Renal pelvis (tissue), 12 donors: ENCODE measurements at places on chromosomes 6 and 20. TPM values are rescaled to one million over a fixed set of nuclear protein-coding genes. Genes with fewer than 3 reads are reported as not detected.
A peak's percentile ranks its signal among the peaks of the same experiment; 100 is the strongest.

GRCh38 chr6:136750696-136751521 is 41.4 kb downstream of the MAP3K5 start:
- DNase-seq, result no peak

DNA sequence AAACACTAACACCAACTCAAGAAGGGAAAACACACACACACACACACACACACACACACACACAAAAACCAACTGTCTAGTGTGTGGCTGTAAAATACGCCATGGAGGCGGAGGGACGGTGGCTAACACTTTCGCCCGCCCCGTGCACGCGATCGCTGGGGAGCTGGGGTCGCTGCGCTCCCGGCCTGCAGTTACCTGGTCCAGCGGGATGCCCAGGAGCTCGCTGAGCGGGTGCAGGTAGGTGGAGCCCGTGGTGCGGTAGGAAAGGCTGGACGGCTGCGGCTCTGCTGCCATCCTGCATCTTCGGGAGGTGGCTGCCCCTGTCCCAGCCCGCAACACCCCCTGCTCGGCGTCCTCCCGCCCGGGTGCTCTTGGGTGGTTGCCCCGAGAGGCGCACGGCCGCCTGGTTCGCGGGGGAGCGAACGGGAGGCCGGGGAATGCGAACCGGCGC is 303 bp downstream of the MBOAT1 start:
- no peak for DNase-seq

DNA sequence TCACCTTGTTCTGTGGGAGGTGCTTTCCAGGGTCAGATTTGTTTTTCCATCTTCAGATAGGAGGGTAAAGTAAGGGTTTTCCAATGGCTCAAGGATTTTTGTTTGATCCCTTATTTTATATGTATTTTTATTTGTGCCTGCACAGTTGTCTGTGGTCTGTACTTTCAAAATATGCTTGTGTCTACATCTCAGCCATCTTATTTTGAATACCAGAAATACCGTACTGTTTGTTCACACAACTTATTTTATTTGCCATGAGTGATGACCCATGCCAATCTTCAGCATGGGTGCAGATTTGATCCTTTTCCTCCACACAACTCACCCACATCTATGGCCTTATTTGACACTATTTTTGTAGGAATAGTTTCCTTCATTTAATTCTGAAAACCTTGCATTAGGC is 72.2 kb upstream of the PTCHD4 start:
- DNase-seq, result no peak

DNA sequence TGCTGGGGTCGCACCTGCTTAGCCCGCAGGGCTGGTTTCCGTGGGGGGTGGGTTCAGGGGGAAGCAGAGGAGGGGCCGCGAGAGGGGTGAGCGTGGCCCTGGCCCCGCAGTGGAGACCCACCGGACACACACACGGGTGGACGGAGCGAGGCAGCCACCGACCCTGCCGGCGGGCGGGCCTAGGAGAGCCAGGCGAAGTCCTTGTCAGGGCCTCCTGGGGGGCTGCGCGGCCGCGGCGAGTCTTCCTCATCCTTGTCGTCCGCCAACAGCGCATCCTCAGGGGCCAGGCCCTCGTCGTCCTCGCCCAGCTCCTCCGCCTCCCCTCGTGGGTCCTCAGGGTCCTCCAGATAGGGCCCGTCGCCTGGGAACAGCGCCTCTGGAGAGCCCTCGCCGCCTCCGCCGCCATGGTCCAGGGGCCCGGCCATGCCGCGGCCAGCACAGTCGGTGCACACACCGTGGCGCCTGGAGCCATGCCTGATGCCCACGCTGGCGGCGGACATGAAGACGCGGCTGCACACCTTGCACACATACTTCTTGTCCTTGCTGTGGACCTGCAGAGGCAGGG is 7.3 kb downstream of the SLC2A4RG start:
- no peak for DNase-seq

DNA sequence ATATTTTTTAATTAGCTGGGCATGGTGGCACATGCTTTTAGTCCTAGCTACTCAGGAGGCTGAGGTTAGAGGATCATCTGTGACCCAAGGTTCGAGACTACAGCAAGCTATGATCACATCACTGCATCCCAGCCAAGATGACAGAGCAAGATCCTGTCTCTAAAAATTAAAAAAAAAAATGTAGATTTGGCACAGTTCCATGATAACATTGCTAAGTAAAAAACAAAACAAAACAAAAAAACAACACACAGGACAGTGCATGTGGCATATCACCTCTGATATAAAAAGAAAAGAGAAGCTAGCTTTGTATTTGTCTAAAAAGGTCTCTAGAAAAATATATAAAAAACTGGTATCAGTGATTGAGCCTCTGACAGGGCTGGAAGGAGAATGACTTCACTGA is 24.6 kb downstream of the RNF24 start:
- no peak for DNase-seq

GRCh38 chr6:87731818-87732661 is 30.0 kb upstream of the AKIRIN2 start:
- peak; percentile 21 for DNase-seq

DNA sequence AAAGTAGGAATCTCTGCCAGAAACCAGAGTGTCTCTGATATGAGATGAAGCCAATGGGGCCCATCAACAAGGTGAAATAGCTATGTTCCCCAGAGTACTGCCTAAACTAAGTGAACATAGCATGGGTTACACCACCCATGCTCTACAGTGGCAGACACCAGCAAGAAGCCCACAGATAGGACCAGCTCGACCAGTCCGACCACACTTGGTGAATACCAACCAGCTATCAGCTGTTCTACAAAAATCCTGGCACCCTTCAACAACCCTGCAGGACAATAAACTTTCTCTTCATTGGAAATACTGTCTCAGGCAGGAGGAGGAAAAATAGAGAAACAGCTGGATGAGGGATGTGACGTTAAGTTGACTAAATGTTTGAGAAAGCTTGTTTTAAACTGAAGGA is 311.4 kb downstream of the EPM2A start:
- DNase-seq, result no peak

DNA sequence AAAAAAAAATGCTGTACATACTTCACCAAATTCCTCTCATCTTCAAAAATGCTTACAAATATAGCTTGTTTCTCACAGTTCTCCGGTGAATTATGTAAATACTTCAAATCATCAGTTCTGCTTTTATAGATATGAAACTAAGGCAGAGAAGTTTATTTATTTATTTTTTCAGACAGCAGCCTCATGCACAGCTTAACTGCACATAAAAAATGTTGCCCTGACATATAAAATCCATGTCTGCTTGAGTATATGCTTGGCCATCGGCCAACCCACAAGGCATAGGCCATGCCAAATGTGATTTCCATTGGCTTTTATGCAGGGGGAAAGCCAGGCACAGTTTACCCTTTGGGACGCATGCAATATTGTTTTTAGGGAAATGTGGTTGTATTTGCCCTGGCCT is 57.3 kb upstream of the PHACTR2 start:
- DNase-seq, result no peak

GRCh38 chr6:52632011-52632410 is 38.9 kb upstream of the TMEM14A start:
- DNase-seq, result no peak

GRCh38 chr6:111898452-111898851 is 25.2 kb upstream of the FYN start:
- DNase-seq, result no peak

DNA sequence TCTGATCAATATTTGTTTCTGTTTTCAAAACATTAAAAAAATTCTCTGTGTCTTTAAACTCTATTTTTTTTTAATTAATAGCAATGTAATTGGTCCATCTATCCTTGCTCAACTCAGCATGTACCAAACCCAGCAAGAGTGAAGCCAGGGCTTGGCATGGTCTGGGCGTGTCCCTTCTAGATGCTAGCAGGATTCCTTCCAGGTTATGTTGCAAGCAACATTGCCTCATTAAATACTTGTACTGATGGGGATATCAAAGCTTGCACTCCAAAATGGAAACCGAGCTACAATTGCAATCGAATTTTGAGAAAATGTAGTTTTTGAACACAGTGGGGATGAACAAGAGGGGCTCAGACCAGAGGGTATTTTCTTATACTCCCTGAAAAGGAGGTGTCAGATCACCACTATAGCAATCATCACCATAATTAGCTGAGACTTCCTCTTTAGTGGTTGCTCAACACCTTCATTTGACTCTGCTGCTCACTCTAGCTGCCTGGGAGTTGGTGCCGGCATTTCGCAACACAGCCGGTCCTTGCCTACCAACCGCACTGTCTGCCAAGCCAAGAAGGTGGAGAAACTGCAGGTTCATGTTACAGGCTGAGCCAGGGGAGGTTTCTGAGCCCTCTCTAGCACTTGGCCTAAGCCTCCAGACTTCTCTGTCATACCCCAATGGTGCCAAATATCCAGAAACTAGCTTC is 67.8 kb upstream of the RALGAPA2 start:
- DNase-seq, result no peak

PAQR8 gene
- polyA plus RNA-seq, result 25.5 TPM

TBXT gene
- polyA plus RNA-seq, result not detected

DYNLT2 gene
- 9.7 TPM for polyA plus RNA-seq

CCR6 gene
- polyA plus RNA-seq, result not detected

MCHR2 gene
- polyA plus RNA-seq, result not detected

B3GALT4 gene
- 5.2 TPM for polyA plus RNA-seq
